ENCODE measurements at places on chromosomes 3 and 15. TPM values are rescaled to one million over a fixed set of nuclear protein-coding genes. Genes with fewer than 3 reads are reported as not detected.

DNA sequence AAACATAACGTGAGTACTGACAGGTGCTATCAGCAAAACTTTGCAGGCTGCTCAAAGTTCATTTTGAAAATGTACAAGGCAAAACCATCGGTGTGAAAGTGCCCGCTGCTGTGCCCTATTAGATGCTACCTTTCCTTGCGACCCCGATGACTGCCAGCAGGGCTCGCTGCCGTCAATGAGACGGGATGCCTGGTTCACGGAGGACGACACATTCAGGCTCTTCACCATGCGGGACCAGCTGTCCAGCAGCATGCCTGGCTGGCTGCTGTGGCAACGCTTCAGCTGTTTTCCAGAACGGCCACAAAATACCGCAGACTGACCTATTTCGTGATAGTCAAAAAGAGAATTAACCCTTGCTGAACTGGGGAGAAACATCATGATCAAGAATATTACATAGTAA lies 92.7 kb upstream of the OCA2 start:
- no peak for DNase-seq

- no peak for DNase-seq
Observed at GRCh38 chr3:155093261-155093660, 13.1 kb downstream of the MME start.

DNA sequence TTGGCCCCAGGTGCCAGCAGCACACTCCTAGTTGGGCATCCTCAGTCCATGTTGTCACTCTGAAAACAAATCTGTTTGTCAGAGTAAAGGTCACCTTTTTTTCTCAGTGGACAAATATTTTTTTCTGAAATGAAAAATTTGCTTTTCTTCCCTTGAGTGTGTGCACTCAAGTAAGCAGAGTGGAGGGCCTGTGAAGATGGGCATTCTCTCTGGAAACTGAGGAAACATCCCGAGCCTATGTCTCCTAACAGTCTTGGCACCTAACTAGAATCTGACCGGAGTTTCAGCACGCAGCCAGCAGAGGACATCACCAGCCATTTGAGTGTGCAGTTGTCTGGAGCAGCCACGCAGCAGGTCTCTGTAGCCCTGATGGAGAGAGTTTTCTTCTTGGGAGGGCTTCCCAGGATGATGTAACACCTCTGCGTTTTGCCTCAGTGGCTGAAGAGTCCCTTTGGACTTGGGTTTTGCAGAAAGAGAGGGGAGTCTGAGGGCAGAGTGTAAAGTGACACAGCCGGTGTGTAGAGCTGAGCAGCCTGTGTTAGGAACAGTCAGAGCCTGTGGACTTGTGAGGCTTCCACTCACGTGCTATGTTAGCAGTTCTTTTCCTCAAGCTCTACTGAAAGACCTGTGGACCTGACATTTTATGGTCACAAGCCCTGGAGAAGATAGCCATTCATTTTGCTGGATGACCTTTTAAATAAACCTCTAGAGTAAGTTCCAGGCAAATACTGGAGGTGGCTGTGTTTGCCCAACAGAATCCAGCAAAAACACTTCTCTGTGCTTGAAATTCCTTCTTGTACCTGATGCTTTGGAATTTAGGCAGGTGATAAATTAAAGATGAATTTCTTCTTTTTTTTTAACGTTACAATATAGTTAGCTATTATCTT lies 51.6 kb downstream of the ABHD2 start:
- DNase-seq = no peak

GRCh38 chr15:39597751-39598185 lies 16.9 kb downstream of the THBS1 start:
- no peak for DNase-seq

DNA sequence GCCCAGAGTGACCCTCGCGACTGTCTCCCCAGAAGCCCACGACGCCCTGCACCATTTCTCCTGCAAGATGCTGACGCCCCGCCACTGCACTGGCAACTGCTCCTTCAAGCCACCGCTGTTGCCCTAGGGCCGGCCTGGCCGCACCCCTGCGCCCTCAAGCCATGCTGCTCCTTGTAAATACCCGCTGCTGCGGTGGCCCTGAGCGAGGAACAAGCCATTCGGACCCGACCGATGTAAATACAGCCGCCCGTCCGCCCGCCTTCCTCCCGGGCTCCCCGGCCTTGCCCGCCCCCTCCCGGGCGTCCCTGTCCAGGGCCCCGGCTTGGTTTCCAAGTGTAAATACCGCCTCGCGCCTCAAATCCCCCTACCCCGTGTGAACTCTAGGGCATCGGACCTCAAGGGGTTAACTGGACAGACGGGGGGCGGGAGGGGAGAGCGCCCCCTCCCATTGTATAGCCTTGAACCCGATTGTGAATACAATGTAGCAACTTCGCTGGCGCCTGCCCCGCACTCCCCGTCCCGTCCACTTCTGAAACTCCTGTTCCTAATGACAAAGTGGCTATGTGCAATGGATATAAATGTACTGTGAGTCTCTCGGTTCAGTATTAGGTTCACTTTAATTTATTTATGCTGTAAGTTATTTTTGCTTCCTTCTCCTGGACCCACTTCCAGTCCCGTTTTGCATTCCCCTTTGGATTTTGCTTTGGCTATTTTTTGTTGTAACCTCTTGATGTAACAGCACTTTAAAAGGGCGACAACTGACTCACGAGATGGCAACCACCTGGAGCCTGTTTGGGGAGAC lies 5.9 kb downstream of the RNU6-1 start:
- DNase-seq = peak; percentile 82

- peak; percentile 45 for DNase-seq
Observed at GRCh38 chr3:38646630-38647029, 2.9 kb downstream of the SCN5A start.

DNA sequence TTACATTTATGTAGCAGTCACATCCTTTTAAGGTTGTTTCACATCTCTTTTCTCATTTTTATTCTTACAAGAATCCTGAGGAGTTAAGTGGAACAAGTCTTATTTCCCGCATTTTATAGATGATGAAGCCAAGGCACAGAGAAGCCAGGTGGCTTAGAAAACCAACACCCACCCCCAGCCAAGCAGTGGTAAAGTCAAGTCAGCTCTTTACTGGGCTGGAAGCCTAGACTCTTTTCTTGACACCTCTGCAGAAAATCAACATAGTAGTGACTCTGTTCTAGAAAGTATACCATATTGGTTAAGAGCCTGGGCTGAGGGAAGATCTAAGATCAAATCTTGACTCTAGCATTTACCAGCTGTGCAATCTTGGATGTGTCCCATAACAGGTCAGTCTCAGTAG lies 195.7 kb downstream of the KCNAB1 start:
- DNase-seq = no peak

Gene TRH
- 0.49 TPM for total RNA-seq

Gene SYNM
- 1.7 TPM for total RNA-seq
